ENCODE measurements at places on chromosomes 7 and 10.

GRCh38 chr10:12513003-12513365 is 163.6 kb downstream of the CAMK1D start:
- no peak for DNase-seq

DNA sequence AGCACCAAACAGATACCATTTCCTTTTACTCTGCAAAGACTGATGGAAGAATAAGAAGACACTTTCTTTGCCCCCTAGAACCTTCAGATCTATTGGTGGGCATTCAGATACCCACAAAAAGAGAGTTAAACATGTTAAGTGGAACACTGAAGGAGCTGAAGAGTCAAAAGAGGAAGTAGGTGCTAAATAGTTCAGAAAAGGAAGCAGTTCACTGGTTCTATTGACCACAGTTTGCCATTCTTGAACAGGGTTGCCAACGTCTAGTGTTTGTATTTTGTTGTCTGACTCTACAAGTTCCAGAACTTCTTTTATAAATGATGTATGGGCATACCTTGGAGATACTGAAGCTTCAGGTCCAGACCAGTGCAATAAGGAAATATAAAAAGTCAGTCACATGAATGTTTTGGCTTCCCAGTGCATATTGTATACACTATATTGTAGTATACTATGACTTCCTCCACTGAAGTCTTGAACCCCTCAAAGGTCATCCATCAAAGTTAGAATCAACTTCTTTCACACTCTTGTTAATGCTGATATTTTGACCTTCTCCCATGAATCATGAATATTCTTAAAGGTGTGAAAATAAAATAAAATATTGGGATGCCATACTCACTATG is 47.5 kb upstream of the AGR3 start:
- DNase-seq = no peak

- DNase-seq = peak; percentile 83
These were observed at the start of gene EGFR for GRCh38 chr7:55018361-55019190. Gene EGFR (plus strand): TSS chr7:55019017. CDS start chr7:55019278, 261 bp downstream.

DNA sequence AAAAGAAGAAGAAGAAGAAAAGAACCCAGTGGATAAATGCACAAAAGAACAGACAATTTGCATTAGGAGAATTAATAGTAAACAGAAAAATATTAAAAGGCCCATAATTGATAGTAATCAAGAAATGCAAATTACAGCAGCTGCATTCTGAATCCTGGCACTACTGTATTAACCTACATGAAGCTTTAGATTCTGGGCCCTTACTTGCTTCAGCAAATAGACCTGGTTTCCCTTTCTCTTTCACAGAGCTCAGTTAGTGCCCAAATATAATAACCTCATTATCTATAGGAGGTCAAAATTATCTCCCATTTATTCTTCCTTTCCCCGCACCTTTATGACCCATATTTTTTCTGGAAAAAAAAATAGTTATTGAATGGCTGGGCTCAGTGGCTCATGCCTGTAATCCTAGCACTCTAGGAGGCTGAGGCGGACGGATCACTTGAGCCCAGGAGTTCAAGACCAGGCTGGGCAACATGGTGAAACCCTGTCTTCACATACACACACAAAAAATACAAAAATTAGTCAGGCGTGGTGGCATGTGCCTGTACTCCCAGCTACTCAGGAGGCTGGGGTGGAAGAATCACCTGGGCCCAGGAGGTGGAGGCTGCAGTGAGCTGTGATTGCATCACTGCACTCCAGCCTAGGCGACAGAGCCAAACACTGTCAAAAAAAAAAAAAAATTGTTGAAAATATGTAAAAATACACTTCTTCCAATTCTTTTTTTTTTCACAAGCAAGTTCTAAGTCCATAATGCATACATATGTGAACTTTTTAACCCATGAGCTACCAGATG is 36.0 kb upstream of the PIK3AP1 start:
- no peak for DNase-seq

- no peak for DNase-seq
These were observed 868.1 kb downstream of the LRMDA start for GRCh38 chr10:76299501-76299900.

DNA sequence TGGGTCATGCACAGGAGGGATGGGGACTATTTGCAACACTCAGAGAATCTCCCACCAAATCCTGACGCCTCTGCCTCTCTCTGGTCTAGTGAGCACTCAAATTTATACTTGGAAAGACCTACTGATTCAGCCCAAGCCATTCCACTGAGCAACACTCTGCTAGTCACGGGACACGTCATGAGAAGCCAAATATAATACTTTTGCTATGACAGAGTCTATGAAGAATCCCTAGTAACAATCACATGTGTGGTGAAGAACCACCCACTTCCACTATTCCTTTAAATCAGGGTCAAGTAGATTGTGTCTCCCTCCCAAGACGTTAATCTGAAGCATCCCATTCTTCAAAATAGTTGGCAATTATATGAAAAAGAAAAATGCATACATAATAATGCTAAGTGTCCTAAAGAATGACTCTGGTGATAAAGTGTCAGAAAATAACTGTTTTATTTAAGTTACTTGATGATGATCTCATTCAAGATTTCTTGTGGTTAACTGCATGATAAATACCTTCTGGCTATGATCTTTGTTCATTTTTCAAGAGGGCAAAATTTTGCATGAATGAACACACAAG is 28.5 kb downstream of the CHCHD3 start:
- DNase-seq = peak; percentile 97

GRCh38 chr10:47334466-47335295 is 12.4 kb downstream of the GDF2 start:
- no peak for DNase-seq

DNA sequence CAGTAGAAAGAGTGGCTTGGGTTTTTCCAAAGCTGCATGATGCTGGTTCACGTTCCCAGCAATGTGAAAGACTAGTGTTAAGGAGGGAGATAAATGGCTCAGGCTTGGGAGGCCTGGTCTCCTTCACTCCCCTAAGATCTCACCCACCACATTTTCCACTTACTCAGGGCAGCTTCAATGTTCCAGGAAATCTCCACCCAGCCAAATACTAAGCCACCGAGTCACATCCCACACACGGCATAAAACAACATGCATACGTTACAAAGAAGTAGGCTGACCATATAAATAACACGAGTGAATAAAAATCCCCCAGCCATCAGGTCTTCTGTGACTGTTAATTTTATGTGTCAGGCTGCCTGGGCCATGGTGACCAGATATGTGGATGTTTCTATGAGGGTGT is 303.5 kb downstream of the SFMBT2 start:
- DNase-seq = no peak

DNA sequence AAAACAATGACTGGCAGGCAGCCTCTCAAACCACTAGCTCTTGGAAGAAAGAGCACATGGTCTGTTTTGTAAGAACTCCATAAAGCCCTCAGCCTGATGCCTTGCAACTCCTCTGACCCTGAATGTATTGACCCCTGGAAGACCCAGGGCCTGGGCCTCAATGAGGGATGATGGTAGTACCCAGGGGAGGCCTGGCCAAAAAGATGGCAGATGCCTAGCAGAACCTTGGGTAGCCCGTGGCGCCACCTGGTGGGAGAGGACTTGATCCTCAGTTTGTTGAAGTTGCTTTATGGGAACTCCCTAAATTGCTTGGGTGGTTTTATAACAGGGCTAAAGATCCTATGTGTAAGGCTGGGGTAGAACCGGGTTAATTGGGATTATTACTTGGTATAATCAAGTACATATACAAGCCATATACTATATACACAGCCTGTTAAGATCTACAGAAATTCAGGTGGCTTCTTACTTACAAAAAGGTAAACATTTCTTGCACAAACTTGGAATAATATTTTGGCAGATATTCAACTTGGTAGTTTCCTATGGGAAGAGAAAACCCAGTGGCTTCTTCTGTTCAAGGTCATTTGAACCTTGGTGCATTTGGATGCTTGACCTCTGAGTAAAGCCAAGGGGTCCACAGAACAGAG is 95.8 kb upstream of the CACUL1 start:
- DNase-seq = peak; percentile 40

DNA sequence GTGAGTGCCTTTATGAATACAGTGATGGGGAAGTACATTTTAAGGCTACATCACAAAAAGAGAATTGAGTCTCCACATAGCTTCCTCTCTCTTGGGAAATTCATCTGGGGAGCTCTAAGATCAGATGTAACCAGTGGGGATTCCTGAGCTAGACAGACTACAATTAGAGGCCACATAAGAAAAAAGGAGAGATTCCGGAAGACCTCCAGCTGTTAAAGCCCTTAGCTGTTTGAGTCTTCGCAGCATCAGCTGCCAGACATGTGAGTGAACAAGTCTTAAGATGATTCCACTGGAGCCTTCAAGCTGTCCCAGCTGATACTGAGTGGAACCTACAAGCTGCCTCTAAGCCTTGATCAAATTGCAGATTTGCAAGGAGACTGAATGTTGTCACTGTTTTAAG is 448.5 kb downstream of the NXPH1 start:
- DNase-seq = no peak
